Right atrium auricular region (tissue), 2 donors: ENCODE measurements at places on chromosomes 7 and 10. TPM values are rescaled to one million over a fixed set of nuclear protein-coding genes. Genes with fewer than 3 reads are reported as not detected.
A peak's percentile ranks its signal among the peaks of the same experiment; 100 is the strongest.

DNA sequence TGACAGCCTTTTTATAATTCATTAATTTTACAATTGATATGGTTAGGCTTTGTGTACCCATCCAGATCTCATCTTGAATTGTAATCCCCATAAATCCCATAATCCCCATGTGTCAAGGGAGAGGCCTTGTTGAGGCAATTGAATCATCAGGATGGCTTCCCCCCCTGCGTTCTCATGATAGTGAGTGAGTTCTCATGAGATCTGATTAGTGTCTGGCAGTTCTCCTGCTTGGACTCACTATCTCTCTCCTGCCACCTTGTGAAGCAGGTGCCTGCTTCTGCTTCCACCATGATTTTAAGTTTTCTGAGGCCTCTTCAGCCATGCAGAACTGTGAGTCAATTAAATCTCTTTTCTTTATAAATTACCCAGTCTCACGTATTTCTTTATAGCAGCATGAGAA lies 165.7 kb upstream of the GNAI1 start:
- DNase-seq = no peak

- no peak for DNase-seq
Measured at GRCh38 chr10:96495544-96495943, 18.2 kb downstream of the TLL2 start.

DNA sequence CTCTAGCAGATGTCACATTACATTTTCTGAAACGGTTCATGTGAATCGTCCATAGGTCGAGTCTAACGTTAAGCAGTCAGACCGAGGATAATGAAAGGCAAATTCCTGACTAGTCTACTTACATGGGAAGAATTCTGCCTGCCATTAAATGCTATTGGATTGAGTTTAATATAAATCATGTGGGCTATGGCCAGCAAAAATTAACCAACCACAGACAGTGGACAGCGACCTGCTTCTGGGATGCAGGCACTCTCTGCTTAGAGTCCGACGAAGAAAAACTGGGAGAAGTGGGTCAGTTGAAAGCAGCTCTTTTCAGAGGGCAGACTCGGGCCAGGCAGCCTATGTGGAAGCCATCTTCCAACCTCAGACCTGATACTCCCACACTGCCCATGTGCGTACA lies 16.6 kb downstream of the PIP4K2A start:
- no peak for DNase-seq

DNA sequence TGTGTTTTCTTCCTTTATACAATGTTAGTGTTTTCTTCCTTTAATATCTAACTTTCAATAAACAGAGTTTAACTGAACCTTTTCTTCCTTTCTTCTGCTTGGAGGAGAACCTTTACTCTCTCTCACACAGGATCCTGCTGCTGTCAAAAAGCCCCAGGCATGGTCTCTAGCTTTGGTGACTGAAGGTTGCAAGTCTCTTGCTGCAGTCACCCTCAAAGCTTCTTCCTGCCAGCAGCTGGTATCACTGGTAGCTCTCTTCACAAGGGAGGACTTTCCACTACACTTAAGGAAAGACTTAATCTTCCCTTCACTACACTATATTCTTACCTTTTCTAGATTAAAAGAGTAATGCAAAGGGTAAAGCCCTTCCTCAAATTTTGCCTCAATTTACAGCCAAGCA lies 153.4 kb downstream of the SGMS1 start:
- no peak for DNase-seq

DNA sequence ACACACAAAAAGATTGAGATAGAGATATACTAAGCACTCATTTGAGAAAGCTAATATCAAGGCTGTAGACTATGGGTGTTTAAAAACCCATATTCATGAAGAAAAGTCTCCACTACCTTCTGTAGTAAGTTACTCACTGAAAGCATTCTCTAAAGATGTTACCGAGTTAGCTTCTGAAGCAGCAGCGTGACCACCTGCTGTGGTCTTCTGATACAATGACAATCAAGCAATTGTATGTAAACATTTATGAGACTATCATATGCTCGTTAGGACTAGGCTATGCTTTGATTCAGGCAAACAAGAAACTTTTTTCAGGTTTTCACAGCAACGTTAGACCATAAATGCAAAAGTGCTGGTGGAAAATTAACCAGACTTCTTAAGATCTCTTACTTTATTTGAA lies 11.2 kb downstream of the RHOBTB1 start:
- DNase-seq = no peak

- DNase-seq = no peak
Measured at GRCh38 chr7:78794101-78794500, 659.4 kb downstream of the MAGI2 start.

DNA sequence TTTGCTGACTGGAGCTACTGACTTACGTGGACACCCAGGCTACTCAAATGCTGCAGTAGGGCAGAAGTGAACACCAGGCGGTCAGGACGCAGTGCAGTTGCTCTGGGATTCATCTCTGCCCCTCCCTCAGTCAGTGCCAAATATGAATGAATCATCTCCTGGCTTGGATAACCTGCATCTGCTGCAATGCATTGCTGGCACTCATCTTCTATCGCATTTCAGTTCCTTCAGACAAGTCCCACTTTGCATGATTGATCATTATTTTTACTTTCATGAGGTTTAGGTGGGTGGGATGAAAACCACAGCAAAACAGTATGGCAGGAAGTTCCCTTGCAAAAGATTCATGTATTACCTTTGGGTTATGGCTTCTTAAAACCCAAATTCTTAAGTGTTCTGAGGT lies 224.6 kb upstream of the NRP1 start:
- DNase-seq = no peak

DNA sequence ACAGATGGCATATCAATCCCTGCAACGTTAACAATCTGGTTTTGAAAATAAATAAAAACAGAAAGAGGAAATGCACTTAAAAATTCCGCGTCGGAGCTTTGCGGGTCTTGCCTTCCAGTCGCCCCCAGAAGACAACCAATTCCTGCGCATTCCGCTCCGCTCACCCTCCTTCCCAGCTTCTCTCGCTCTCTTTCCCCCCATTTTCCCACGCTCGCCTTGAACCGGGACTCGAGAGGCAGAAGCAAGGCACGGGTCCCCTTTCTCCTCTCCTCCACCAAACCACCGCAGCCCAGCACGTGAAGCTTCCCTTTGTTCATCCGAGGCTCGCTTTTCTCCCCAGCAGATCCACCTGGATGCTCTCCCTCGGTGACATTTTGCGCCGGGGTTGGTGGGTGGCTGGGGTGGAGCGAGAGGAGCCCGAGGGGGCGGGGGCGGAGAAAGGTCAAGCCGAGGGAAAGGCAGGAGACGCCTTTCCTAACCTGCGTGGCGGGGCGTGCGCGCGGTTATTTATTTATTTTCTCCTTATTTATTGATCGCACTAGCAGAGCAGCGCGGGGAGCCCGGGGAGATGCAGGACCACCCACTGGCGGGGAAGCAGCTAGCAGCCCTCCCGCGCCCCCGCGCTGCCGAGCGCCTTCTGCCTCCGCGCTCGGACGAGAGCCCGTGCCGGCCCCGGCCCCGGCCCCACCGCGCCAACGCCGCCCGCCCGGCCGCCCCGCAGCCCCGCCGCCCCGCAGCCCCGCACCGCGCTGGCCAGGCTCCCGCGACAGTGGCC lies at the start of gene KCND2:
KCND2 (plus strand) TSS at position 475 of the 775 bp plus-strand sequence.
- DNase-seq = no peak

- DNase-seq = no peak
Measured at GRCh38 chr7:103929901-103930311, 59.6 kb downstream of the RELN start.

GRCh38 chr7:121275204-121275603 lies 53.6 kb upstream of the WNT16 start:
- DNase-seq = no peak

GRCh38 chr10:71213127-71213621 lies 804 bp downstream of the UNC5B start:
- peak; percentile 67 for DNase-seq

DNA sequence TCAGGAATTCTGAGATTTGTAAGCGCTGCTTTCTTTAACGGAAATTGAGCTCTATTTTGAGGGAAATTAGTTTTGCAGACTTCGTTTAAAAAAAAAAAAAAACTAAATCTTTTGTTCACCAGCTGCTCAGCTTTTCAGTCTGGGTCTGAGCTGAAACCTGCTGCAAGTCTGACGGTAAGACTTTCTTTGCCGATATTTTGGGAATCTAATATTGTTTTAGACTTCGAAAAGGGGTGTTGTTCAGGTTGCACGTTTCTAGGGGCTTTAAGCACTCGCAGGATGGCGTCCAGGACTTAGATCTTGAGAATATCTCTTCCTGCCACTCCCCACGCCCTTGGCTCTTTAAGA lies 1.8 kb upstream of the MEOX2 start:
- no peak for DNase-seq

- no peak for DNase-seq
Measured at GRCh38 chr10:93149761-93150160, 76.1 kb downstream of the CYP26A1 start.

GRCh38 chr10:49131507-49132361 lies 2.1 kb downstream of the FAM170B start:
- no peak for DNase-seq

DNA sequence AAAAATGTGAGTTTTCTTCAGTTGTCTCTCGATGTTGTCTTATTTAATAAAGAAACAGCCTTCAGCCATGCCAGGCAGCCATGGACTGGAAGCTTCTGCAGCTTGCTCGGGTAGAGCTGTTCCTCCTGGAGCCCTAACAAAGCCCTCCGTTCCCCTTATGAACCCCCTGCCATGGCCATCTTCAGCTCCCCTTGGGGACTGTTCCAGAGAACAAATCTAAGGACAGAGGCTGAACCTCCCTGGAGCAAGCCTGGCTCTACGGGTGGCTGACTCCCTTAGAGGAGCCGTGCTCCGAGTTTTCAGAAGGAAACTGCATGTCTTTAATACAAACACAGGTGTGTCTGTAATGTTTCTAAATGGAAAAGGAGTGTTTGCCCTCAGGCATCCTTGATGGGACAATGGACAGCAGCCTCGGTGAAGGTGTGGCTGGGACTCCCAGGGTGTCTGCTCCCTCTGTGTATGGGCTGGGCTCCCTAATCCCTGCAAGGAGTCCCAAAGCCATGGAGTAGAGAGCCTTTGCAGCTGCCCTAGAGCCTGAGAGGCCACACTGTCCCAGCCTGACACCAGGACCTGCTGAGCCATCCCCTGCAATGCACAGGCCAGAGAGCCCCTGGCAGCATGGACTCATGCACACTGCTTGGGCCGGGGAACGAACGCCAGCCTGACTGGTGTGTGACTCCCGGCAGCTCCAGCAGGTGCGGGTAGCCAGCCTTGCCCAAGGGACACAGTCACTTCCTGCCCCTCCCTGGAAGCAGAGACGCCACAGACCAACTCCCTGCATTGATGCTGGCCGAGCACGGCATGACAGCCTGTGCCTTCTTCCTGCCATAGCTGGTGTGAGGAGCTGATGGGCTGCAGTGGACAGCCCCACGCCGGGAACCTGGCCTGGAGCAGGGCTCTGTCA lies 381.8 kb downstream of the TCERG1L start:
- peak; percentile 43 for DNase-seq

Gene PDE1C
- 47.8 TPM for total RNA-seq

Gene THSD7A
- total RNA-seq = 0.85 TPM

Gene EBLN1
- total RNA-seq = not detected

Gene UBN2
- 7.9 TPM for total RNA-seq

Gene SFTPA1
- total RNA-seq = not detected

Gene XRCC2
- 0.48 TPM for total RNA-seq
